ENCODE measurements at places on chromosomes 7 and 10.

GRCh38 chr7:130986261-130986690 lies 252.3 kb upstream of the KLF14 start:
- no peak for DNase-seq

- peak; percentile 10 for DNase-seq
Measured at GRCh38 chr10:120979435-120980278, 128.5 kb downstream of the WDR11 start.

DNA sequence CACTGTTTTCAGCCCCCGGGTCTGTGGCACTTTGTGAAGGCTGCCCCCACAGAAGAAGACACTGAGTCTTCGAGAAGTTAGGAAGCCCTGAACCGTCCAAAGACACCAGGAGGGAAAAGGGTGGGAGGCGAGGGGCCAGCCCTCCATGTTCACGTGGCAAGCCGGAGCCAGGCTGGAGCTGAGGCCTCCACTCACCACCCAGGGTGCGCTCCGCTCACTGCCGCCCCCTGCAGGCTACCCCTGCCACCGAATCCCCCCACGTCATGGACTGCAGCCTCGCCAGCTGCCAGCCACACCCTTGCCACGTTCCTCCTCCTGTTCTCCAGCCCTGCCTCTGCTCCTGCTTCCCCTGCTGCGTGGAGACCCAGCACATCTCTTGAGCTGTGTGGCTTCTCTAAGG lies 59.0 kb upstream of the EN2 start:
- DNase-seq = peak; percentile 31

- DNase-seq = no peak
Measured at GRCh38 chr7:155058896-155059295, 11.2 kb upstream of the HTR5A start.

GRCh38 chr7:76303202-76304147 lies 1.0 kb downstream of the HSPB1 start:
- peak; percentile 93 for DNase-seq

DNA sequence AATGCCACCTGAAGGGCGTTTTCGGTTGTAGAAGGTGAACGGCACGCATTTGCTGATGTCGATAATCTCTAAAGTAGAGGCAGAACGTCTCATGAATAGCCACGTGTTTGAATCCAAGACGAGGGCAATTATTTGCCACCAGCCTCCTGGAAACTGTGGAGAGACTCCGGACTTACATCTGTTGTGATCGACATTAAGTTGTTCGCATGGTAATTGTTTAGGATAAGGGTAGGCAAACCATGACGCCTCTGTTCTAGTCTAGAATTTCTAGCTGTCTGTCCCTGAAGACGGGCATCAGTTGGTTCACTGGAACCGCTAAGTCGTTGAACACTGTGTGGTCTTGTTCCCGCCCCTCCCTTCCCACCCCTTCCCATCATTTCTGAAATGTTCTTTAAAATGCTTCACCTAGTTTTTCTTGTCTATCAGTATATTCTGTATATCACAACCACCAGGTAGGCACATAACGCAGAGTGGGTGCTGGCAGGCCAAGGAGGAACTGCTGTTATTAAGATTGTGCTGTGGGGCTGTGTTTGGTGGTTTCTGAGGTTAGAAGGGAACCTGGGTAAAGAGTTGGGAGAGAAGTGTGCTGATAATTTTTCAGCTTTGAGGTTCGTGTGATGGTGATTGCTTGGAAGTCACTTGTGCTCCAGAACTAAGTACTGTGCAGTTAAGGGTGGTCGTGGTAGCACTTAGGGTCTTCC lies 1.2 kb downstream of the UBE3C start:
- peak; percentile 15 for DNase-seq

DNA sequence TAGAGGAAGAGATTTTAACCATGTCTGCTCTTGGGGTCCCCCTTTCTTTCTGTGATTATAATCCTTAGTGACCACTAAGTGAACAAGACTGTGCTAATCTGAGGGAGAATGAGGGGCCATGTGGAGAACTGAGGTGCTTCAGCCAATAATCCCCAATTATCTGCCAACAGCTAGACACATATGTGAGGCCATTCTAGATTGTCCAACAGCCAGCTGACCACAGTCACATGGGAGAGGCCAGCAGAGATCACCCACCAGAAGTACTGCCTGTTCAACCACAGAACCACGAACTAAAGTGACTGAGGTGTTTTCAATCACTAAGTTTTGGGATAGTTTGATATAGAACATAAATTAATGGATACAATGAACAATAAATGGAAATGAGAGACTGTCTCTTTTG lies 74.3 kb downstream of the SEMA3E start:
- DNase-seq = no peak

DNA sequence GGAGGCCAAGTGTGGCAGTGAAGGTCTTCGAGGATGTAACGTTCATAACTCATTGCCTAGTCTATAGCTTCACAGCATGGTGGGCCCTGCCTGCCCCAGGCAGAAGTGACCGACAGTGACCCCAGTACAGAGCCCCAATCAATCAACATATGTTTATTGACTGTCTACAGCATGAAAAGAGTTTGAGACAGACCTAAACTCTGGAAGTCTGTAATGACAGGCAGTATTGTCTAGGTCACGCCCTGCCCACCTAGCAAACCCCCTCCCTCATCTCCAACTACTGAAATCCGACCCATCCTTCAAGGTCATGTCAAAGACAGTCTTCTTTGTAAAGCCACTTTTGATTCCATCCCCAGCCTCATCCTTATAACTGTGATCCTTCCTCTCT lies 43.9 kb downstream of the LYZL1 start:
- DNase-seq = no peak

DNA sequence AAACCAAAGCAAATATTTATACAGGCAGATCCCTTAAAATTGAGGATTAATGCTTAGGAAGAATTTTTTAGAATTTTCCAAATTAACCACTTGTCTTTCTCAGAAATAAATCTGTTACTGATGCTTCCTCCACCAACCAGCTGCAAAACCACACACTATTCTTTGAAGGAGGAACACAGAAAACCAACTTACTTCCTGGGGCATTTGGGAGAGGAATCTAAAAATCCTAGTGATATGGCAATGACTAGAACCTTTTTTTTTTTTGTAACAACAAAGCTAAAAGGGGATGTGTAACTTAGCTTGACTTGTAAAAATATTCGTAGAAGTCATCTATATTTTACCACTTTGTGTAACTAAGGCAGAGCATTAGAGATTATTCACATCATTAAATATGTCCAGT lies 5.1 kb upstream of the TM9SF3 start:
- peak; percentile 32 for DNase-seq

DNA sequence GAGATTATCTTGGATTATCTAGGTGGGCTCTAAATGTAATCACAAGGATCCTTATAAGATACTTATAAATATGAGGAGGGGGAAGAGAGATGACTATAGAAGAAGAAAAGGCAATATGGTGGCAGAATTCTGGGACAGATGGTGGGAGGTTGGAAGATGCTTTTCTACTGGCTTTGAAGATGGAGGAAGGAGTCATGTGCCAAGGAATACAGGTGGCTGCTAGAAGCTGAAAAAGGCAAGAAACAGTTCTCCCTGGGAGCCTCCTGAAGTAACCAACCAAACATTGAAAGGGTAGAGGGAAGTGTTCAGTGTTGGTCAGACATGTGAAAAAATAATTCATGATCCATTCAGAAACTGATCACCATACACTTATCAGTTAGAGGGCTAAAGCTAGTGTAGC lies 213.3 kb downstream of the WDR11 start:
- DNase-seq = no peak

DNA sequence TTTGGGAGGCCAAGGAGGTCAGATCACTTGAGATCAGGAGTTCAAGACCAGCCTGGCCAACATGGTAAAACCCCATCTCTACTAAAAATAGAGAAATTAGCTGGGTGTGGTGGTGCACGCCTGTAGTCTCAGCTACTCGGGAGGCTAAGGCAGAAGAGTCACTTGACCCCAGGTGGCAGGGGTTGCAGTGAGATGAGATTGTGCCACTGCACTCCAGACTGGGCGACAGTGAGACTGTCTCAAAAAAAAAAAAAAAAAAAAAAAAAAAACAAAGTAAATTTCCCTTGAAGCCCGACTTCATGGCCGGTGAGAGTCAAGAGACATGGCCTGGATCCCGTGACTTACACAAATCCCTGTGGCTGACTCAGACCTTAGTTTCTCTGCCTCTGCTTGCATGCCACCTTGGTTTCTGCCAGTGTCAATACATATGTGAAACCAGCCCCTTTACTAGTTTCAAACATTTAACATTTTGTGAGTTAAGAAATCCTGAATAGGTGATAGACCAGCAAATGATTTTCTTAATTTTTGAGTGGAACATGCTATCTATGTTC lies 62.8 kb downstream of the ZEB1 start:
- no peak for DNase-seq

DNA sequence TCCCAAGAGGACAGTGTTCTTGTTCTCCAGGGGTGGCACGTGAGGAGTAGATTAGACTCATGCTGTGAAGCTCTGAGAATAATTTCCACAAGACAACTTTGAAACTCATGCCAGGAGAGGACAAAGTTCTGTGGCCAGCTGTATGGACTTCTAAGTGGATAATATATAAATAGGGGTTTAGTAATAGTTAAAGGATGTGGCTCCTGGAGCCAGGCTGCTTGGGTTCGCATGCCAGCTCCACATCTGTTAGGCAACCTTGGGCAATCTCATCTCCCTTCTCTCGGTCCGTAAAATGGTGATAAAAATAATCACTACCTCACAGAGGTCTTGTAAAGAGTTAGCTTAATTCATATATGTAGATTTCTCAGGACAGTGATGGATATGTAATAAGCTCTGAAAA lies 35.8 kb downstream of the ACSL5 start:
- DNase-seq = no peak

- DNase-seq = no peak
Measured at GRCh38 chr10:86343761-86344160, 22.8 kb downstream of the GRID1 start.

- no peak for DNase-seq
Measured at GRCh38 chr10:8534891-8535290, 480.4 kb downstream of the GATA3 start.

GRCh38 chr10:70348228-70348850 lies 34.1 kb downstream of the LRRC20 start:
- DNase-seq = peak; percentile 49

DNA sequence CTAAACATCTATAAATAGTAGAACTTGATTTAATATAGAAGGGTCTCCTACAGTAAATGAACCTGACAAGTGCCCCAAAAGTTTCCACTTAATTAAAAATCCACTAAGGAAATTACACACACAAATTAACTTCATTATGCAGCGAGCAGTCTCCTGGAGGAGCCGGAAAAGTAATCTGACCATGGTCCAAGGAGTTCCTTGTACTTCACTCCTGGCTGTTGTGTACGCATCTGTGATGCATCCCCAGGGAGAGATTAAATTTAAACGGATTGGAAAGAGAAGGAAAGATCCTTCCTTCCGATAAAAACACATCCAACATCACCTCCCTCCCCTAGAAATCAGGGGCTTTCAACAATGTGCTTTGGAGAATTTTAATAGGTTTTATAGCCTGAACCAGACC lies 85.5 kb downstream of the PARD3 start:
- no peak for DNase-seq
